Activated CD8-positive, alpha-beta memory T cell treated with anti-CD3 and anti-CD28 coated beads, Interleukin-2, amount 10 ng/mL, durations not matched to agents 7 days and 5 days (primary cell): ENCODE measurements at places on chromosomes 1 and 21. TPM values are rescaled to one million over a fixed set of nuclear protein-coding genes. Genes with fewer than 3 reads are reported as not detected.

CHI3L1 gene
- total RNA-seq, result not detected

TRIM62 gene
- total RNA-seq, result 13.0 TPM

NDUFS2 gene
- total RNA-seq, result 69.4 TPM

DNA sequence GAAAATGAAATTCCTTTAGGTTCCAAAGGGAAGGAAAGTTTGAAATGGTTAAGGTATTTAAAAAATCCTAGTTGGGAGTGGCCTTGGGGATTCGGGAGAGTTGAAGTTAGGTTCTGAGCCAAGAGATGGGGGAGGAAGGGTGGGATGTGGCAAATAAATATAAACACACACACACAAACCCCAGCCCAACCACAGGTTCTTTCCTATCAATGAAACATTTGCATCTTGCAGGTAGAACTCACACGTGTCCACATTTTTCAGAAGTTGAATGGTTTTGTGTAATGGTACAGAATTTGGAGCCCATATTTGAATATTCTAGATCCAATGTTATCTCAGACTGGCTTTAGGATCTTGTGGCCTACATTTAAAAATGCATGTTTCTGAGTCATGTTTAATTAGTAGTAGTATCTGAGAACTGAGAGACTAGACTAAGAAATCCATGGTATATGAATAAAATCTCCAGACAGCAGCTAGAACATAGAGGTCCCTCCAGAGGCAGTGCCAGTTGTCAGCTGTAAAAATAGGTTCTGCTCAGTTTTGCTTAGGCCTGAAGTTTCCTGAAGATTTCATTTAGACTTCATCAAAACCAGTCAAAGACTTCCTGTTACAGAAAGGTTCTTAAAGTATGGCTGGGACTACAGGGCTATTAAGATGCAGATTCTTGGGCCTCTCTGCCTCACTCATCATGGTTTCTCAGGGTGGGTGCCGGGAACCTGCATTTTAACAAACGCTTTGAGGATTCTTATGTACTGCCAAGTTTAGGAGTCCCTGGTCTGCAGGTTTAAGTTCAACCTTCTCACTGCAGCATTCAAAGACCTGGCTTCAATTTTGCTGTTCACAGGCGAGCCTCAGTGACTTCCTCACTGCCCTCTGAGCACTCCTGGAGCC lies 21.3 kb downstream of the RUNX1 start:
- DNase-seq, result peak; percentile 75

GRCh38 chr1:235022341-235022980 lies 106.2 kb downstream of the TOMM20 start:
- DNase-seq, result no peak

DNA sequence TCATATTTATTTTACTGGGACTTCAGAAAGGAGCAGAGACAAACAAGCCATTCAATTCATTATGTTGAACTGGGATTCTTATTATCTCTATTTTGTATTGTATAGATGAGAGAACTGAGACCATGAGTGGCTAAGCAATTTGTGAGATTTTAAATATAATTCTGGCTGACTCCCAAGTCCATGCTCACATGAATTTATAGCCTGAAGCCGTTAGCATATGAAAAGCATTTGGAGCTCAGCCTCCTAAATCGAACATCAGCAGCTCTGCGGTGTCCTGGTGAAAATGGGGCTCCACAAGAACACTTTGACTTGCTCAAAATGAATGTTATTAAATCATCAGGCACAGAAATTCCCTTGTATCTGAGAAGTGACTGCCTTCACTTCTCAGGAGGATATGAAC lies 96.8 kb upstream of the DPT start:
- no peak for DNase-seq

DNA sequence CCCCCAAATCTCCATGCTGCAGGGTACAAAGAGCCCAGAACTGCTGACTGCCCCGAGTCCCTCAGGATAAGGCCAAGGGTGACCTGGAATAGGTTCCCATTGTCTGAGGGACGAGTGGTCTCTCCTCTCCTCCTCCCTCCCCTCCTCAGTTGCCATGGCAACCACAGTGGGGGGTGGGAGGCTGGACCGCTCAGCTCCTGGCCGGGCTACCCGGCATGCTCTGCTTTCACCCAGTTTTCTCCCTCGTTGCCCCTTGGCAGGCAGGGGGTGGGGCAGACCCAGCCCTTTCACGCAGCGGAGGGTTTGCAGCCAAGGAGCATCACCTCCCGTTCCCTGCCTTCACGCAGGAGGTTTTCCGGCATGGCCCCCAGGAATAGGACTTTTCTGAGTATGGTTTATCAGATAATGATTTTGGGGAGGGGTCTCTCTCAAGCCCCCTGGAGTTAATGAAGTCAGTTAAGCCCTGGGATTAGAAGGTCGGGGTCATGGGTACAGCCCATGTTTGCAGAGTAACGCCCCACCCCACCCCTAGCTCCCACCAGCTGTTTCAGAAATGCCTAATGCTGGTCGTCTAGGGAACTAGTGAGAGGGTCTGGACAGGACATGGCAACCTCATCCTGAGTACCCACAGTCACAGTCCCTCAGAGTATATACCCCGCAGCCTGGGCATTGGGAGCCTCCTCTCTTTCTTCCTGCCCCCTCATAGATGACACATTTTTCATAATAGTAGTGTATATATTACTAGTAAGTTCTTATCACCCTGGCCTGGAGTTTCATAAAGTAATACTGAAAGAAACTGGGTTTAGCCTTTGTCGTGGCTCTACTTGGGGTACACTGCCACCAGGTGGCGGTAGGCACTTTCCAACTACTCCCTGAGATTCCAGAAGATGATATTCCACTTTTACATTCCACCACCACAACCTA lies 20.7 kb downstream of the C1QB start:
- peak; percentile 45 for DNase-seq

GRCh38 chr1:199706826-199707606 lies 320.5 kb upstream of the NR5A2 start:
- no peak for DNase-seq

- DNase-seq, result no peak
Observed at GRCh38 chr21:44687671-44688070, 5.7 kb upstream of the KRTAP12-1 start.

- no peak for DNase-seq
Observed at GRCh38 chr1:53087332-53088285, 25.6 kb downstream of the PODN start.

DNA sequence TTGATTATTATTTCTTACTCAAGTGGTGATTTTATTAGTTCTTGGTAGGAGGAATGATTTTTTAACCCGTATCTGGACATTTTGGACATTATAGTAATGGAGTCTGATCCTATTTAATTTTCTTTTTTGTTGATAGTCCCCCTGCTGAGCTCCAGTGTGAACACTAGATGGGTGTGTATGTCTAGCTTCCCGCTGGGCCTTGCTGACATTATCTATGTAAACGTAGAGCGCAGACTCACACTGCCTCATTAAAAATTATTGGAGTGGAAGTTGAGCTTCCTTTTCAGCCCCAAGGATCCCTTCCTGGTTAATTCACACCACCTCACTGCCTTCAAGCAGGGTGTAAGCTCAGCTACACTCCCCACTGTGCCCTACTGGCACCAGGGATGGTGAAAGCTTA lies 467.6 kb upstream of the PKN2 start:
- DNase-seq, result no peak

DNA sequence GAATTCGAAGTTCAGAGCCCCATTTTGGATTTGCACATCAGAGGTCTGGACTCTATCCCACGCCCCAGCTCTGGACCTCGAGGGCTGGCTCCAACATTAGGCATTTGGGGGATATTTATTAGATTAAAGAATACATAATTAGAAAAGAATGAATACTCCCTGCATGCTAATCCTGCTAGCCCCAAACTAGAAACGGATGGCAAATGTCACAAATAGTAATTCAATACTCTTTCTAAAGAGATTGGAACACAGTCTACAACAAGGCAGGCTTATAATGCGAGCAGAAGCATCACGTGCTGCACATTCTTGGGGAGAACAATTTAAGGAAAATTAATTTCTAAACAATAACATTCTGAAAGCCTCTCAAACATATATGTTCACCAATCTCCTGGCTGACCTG lies 27.7 kb upstream of the RAP1A start:
- DNase-seq, result no peak

GRCh38 chr1:24435782-24436365 lies 20.3 kb downstream of the NIPAL3 start:
- no peak for DNase-seq
